Stimulated activated CD8-positive, alpha-beta memory T cell treated with anti-CD3 and anti-CD28 coated beads, Interleukin-4, amount 100 ng/mL, for 1 hour (primary cell): ENCODE measurements at places on chromosomes 6 and 20.

DNA sequence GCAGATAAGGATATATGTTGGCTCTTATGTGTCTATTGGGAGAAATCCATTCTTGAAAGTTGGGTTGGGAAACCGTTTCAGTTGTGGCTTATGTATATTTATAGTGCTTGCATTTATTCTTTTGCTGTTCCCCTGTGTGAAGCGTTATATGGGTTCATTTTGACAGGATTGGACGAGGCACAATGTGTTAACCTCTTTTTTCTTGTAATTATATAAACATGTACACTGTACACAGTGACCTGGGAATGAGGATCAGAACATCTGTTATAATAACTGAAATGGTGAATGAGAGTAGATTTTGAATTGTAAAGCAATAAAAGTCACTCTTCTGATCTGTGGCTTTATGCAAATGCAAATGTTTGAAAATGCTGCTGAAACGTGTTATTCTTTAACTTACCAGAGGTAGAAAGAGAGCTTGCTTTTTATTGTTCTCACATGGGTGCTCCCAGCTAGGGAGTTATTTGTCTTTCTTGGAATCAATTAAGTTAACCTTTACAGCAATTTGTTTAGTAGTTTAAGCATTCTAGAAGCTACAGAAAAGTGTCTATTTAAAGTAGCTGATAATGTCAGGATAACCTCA is 213.7 kb downstream of the GRIK2 start:
- no peak for DNase-seq

DNA sequence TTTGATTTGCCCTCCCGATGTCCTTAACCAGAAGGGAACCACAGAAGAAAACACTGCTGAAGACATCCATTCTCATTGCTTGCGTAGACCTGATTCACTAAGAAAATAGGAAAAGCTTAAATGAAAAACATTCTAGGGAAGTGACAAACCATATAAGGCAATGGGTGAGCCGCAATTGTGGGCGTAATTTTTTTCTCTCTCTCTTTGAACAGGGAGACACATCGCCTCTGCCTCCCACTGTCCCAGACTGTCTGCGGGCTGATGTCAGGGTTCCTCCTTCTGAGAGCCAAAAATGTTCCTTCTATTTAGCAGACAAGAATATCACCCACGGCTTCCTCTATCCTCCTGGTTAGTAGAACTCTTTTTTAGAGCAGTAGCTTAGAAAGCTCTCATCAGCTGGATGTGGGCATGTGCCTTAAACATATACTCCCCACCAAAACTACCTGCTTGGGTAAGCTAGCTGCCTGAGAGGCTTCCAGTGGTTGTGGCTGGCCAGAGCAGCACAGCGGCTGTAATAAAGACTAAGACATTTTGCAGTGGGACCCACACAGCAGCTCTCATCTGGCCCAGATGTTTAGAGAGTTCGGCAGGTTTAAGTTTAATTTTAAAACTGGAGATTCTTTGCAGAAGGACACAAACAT is 22.7 kb upstream of the CTAGE9 start:
- DNase-seq, result no peak

GRCh38 chr6:35730745-35731413 is 6.0 kb upstream of the ARMC12 start:
- no peak for DNase-seq

- no peak for DNase-seq
Measured at GRCh38 chr6:37845026-37845911, 25.7 kb downstream of the ZFAND3 start.

- no peak for DNase-seq
Measured at GRCh38 chr6:30614044-30614842, 2.8 kb downstream of the PPP1R10 start.

GRCh38 chr6:117495425-117495824 is 13.0 kb downstream of the DCBLD1 start:
- no peak for DNase-seq

- no peak for DNase-seq
Measured at GRCh38 chr20:46359233-46359751, 47.1 kb downstream of the ELMO2 start.

DNA sequence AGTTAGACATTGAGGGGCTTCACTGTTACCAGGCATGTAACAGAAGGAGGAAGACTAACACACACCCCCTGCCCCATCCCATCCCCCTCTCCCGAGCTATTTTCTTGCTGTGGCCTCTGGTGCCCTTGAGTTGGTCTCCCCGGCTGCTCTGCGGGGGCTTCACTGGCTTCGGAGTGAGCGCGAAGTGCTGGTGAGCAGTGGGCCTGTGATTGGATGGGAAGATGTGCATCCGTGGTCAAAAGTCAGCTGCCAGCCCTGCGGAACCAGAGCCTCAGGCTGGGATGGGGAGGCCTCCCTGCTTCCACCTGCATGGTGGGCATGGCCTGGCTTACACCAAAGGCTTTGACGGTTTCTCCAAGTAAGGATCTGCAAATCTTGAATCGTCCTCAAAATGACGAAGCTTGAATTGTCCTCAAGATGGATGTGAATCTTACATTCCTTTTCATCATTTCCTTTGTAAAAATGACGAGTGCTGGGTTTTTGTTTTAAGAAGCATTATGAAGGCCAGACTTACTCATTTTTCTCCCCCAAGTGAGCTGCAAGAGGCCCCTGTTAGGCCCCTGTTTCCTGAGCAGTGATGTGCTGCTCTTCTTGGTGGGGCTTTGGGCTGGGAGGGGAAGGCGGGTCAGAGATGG is 23.7 kb downstream of the SPATA2 start:
- DNase-seq, result no peak

- DNase-seq, result no peak
Measured at GRCh38 chr6:33633462-33634158, 12.5 kb downstream of the ITPR3 start.

- DNase-seq, result no peak
Measured at GRCh38 chr6:2038092-2038491, 207.3 kb downstream of the GMDS start.
